Anterior cingulate cortex (tissue), 58 donors: ENCODE measurements at places on chromosomes 7 and 10.

DNA sequence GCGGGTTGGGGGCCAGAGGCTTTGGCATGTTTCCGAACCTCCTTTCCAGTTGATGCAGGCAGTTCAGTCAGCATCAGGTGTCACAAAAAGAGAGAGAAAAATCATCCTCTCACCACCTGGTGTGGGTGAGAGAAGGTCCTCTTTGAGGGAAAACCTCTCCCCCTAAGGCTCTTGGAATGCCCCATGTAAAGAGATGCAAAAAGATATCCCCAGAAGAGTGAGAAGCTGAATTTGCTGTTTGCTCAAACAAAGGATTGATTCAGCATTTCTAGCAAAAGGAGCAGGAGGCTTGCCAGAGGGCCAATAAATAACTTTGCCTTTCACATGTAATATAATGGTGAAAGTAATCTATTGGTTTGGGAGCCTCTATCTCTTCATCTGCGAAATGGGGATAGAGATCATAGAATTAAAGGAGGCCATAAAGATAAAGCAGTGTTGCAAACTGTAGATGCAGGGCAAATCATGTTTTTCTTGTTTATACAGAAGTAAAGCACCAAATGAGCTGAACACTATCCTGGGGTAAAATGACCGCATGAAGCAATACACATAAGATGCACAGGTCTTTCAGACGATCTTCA, 425.9 kb downstream of the LRMDA start:
- no peak for DNase-seq

DNA sequence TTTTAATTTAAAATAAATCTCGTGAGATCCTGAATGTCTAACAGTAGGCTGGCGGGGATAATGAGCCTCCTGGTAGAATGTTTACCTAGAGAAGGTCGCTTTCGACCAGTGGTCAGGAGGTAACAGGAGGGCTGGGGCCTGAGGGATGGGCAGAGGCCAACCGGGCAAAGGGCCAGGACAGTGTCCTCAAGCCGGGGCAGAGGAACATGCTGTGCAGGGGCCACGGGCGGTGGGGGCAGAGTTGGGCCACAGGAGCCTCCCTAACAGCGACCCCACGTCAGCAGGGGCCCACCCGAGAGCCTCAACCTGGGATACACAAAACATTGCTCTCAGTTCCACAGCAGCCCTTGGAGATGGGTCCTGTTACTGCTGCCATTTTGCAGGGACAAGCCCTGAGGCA, 14.5 kb downstream of the CFAP46 start:
- DNase-seq: no peak

DNA sequence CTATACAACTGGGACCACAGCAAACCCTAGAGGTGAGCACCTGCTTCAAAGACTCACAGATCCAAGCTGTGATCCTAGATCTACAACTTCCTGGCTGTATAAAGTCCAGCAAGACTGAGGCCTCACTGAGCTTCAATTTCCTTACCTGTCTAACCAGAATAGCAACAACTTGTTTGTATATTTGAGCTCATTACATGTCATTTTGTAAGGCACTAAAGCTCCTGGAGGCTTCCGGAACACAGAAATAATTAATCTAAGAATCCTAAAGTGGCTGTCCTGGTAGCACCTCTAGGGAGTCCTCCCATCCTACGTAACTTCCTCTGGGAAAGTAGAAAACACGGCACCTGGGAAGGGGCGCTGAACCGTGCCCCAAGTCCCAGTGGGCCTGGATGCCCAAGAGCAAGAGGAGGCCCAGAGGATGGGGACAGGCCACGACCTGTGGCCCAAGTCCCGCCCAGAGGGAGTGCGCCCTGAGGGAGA, 39.4 kb downstream of the HK1 start:
- no peak for DNase-seq

DNA sequence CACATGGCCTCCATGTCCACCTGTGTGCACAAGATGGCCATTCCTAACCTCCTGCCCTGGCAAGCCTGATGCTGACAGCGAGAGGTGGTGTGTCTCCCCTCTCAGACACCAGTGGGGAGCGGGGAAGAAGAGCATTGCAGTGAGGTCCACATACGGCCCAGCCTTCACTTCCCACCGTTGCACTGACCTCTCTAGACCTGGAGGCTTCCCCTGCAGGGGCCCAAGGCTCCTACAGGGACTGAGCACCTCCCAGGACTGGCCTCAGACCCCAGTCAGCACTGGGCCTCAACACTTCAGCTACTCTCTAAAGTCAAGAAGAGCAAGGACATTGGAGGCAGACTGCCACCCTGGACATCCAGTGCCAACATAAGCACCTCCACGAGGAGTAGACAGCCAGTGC, 15.9 kb downstream of the STK32C start:
- DNase-seq: no peak

DNA sequence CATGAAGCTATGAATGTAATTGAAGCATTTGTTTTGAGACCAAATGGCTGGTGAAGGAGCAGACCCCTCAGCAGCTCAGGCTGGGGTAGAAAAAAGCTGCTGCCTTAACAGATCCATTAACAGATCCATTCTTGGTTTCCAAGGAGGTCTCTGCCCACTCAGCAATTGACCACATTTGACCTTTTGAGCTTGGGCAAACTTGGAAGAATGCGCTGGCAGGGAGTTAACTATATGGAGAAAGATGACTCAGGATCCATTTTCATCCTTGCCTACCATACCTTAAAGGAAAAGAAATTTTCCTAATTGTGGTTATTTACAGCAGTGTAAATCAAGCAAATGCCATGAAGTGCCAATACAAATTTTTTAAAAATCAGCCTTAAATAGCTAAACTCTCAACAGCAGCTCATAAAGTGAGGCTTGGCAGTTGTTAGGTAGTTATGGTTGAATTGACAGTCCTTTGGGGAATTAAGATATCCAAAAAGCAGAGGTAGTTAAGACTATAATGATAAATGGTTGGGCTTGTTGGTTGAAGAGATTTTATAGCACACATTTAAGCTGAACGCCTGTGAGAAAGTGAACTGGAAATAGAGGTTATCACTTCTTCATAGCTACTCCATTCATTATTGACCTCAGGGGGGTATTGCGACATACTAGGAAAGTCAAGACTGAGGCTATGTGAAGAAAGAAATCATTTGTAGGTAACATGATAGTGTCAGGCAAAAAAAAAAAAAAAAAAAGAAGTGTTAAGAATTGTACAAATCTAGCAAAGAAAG, 83.9 kb downstream of the MKX start:
- no peak for DNase-seq

DNA sequence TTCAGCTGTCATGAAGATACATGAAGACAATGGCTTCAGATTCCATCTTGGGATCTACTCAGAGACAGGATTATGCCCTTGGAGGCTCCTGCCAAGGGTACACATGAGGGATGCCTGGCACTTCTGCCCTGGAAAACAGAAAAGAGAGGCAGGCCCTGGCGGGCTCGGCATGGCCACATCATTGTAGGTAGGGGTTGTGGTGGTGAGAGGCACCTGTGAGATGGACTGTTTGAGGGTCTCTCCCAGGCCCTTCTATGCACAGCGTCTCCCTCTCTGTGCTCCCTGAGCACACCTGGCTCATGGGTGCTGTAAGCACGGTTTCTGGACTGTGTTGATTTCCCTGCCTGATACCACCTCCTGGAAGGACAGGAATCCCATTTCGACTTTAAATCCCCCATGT, 304.3 kb downstream of the GLRX3 start:
- no peak for DNase-seq

DNA sequence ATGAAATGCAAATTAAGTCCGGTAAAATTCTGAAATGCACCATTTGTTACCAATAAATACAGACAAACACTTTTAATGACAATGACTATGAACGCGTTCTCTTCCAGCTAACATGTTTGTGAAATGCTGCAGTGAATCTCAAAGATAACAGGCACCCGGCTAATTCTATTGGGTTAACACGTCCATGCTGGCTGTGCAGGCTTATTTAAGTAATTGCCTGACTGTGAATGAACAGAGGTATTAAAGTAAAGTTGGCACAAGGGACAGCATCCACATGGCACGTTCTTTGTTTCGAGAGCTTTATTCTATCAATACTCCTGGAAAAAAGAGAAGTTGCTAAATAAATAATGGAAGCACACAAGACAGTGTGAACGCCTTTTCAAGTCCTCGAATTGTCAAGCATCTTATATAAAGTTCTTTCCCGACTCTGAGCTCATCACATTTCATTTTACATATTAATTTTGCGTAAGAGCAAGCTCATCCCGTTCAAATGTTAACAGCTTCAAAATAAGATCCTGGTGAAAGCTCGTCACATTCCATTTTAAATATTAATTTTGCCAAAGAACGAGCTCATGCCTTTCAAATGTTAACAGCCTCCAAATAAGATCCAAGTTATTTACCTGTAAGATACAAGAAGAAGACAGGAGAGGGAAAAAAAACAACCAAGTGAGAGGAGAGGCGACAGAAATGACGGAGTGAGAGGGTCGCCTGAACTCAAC, 111.3 kb upstream of the RHEB start:
- no peak for DNase-seq

- DNase-seq: no peak
Measured at GRCh38 chr7:97450516-97450915, 281.4 kb upstream of the TAC1 start.

- peak; percentile 66 for DNase-seq
Measured at GRCh38 chr10:128150045-128150493, 23.8 kb upstream of the MKI67 start.

GRCh38 chr7:106679153-106679931, 18.4 kb upstream of the CCDC71L start:
- no peak for DNase-seq

GRCh38 chr7:111864291-111864976, 302.1 kb upstream of the IMMP2L start:
- no peak for DNase-seq

DNA sequence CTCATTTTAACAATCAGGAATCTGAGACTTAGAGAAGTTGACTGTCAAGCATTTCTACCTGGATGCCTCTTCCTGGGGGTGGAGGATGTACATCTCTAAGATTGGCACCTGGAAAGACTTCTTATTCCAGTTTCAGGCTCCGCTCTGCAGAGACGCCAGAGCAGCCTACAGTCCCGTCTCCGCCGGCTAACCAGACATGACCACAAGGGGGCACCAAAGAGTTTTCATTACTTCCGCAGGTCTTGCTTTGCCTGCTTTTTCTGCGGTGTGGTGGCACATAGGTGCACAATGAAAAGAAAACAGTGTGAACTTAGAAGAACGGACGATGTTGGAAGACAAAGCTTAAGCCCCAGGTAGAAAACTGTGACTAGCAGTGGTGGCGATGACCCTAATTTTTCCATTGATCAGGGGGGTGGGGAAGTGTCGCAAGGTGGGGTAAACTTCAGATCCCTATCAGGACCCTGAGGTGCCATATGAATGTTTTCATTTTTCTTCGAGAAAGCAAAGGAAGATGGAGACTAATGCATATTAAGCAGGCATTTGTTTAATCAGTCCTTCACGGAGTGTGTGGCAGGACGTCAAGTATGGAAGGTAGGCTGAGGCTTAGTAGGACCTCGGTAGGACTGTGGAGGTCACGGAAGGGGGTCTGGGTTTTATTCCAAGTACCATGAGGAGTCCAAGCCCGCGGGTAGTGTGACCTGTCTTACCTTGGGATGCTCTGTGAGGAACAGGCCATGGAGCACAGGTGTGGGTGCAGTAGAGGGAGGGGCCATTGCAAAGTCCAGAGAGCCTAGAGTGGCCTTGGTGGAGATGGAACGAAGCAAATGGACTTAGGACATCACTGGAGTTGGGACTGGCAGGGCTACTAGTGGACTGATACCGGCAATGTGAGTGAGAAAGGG, 60.1 kb upstream of the SORCS3 start:
- DNase-seq: peak; percentile 9

GRCh38 chr10:60733826-60734225, 44.5 kb upstream of the CDK1 start:
- DNase-seq: no peak

- DNase-seq: no peak
Measured at GRCh38 chr10:22683140-22683389, 31.3 kb downstream of the PIP4K2A start.

DNA sequence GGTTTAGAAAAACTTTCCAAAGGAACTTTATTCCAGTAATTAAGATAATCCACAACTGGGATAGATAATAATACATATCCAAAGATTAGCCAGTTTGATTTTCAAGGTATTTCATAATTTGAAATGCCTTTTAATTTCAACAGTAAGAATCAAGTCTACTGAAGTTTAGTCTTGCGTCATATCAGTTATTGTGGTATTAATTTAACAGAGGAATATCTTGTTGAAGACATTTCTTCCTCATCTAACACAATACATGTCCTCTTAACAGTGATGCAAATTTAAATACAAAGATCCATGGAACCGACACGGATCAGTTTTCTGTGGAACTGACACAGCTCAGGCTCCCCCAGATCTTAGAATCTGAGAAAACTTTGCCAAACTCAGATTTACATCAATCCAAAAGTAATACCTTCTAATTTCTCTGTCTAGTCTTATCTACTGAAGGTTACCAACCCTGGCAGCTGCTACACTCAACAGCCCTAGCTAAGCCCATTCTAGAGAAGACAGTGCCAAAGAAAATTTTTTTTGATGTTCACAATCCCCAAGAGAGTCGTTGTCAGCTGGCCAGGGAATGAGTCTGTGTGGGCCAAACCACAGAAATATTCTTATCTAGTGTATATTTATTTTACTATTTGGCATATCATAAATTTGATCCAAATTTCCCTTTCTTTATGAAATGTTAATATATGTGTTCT, 365.2 kb upstream of the MEOX2 start:
- DNase-seq: no peak

DNA sequence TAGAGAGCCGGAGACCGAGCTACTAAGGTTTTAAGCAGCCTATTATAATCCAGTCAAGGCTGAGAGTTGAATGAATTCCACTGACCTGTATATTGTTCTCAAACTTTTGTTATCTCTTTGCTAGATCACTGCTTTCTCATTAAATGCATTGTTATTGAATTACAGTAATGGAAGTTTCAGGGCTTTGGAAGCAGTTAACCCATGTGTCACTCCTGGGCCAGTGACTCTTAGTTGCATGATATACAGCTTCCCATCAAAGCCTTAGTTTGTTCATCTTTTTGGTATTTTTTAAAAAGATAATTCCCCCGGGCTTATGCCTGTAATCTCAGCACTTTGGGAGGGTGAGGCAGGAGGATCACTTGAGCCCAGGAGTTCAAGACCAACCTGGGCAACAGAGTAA, 55.4 kb upstream of the KIAA1217 start:
- DNase-seq: no peak

GRCh38 chr7:122013065-122013464, 131.0 kb downstream of the AASS start:
- DNase-seq: no peak

- DNase-seq: no peak
Measured at GRCh38 chr7:67571026-67571545, 574.5 kb downstream of the TYW1 start.

- DNase-seq: no peak
Measured at GRCh38 chr10:103652599-103653281, 159.2 kb downstream of the NEURL1 start.

DNA sequence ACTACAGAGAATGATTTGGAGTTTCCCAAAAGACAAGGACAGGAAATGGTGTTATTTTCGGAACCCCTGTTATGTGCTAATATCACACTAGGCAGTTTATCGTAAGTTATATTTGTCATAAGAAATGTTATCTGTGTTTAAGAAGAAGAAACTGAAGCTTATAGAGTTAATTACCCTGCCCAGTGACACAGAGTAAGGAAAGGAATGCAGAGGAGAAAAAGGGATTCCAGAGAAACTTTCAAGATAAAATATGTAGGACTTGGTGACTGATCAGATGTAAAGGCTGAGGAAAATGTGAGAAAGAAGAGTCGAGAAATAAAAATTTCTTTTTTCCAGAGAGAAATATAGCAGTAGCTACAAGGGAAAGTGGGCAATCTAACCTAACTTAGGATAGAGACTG, 63.5 kb upstream of the ZNF746 start:
- DNase-seq: no peak
